ENCODE measurements at places on chromosomes 4 and X.

- DNase-seq: no peak
Measured at GRCh38 chr4:80382090-80382832, 46.7 kb downstream of the CFAP299 start.

DNA sequence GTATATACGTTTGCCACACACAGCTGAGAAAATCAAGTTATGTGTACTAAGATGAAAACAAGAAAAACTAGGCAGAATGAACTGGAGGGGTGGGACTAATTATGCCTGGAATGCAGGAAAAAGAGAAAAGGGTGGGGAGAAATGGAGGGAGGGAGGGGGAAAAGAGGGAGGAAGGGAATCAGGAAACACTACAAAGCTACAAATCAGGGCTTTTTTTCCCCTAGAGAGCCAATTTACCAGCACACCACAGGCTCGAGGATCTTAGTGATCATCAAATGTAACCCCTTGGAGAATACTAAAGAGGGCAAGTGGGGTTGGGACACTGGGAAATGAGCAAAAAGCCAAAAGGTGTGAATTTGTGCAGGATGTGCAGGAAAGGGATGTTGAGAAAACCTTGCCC is 451.9 kb downstream of the SMARCA1 start:
- no peak for DNase-seq

DNA sequence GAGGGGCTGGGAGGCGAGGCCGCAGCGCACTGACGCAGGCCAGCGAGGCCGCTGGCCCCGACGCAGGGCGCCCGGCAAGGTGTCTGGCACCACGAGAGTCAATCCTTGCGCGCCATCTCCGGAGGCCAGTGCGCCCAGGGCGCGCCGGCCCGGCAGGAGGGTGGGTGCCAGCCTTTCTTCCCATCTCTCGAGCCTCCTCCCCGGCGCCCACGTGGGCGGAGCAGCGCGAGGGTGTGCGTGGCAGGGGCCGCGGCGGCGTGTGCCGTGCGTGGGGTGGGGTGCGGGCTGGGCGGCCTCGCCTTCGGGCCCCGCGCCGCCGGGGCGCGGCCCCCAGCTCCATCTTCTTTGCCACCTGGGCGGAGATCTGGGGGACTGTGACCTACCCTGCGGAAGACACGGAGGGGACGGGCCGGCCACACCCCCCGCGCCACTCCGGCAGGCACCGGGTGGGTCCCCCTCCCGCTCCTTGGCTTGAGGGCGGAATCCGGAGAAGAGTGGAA is 877 bp downstream of the JAKMIP1 start:
- no peak for DNase-seq

DNA sequence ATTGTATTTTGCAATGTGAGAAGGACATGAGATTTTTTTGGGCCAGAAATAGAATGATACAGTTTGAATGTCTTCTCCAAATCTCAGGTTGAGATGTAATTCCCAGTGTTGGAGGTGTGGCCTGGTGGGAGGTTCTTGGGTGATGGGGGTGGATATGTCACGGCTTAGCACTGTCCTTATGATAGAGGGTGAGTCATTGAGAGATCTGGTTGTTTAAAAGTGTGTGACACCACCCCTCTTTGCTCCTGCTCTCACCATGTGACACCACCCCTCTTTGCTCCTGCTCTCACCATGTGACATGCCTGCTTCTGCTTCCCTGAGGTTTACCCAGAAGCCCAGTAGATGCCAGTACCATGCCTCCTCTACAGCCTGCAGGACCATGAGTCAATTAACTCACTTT is 1226.9 kb downstream of the PCDH7 start:
- DNase-seq: no peak

- DNase-seq: no peak
Measured at GRCh38 chr4:53653484-53654053, 62.3 kb upstream of the LNX1 start.

GRCh38 chr4:8084712-8085490 is 73.7 kb downstream of the ABLIM2 start:
- no peak for DNase-seq

DNA sequence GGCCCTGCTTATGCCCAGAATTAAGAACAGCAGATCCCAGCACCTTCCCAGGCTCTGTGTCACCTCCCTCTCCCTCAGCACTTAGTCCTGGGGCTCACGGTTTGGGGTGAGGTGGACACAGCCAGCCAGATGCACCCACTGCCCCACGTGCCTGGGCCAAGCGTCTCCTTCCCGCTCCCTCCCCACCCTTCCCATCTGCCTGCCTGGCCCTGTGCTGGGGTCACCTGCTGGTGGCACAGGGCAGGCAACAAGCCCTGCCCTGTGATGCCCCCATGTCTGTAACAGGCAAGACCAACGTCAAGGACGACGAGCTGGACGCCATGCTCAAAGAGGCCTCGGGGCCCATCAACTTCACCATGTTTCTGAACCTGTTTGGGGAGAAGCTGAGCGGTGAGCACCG is 5.3 kb downstream of the MYL5 start:
- no peak for DNase-seq

GRCh38 chr4:31051565-31051964 is 331.4 kb downstream of the PCDH7 start:
- DNase-seq: no peak

- DNase-seq: no peak
Measured at GRCh38 chr4:86825511-86825910, 23.7 kb downstream of the SLC10A6 start.

Measured in stimulated activated CD8-positive, alpha-beta memory T cell treated with anti-CD3 and anti-CD28 coated beads, Interleukin-4, amount 100 ng/mL, for 1 hour (primary cell).